GM12878 (cell line): ENCODE measurements at places on chromosomes 11 and 22. TPM values are rescaled to one million over a fixed set of nuclear protein-coding genes. Genes with fewer than 3 reads are reported as not detected.

The TRIM51 gene
- polyA plus RNA-seq: not detected in 2 replicates

- DNase-seq: no peak
Observed at GRCh38 chr22:44583854-44584253, 85.8 kb upstream of the RTL6 start.

DNA sequence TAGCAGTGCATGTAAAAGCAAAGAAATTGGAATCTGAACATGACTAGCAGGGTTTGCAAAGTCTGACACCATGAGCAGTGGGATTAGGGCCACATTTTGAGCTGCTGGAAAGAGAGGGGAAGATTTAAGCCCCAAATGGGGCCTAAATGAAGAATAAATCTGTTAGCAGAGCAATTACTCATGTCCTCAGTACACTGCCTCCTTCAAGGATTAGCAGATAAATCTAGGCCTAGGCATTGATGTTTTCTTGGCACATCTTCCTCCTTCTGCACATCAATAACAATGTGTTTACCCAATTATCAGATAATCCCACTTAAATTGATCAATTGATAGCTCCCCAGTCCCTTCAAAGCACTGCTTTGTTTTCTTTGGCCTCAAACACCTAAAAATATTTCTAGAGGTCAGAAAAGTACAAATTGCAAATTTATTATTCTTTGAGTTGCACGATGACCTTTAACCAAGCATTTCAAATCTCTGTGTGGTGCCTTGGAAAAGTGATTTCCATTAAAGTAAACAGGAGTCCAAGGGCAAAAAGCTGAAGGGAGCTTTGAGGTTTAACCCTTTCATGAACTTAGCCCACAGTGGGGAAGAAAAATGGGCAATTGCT is 514.7 kb upstream of the CHORDC1 start:
- no peak for DNase-seq

DNA sequence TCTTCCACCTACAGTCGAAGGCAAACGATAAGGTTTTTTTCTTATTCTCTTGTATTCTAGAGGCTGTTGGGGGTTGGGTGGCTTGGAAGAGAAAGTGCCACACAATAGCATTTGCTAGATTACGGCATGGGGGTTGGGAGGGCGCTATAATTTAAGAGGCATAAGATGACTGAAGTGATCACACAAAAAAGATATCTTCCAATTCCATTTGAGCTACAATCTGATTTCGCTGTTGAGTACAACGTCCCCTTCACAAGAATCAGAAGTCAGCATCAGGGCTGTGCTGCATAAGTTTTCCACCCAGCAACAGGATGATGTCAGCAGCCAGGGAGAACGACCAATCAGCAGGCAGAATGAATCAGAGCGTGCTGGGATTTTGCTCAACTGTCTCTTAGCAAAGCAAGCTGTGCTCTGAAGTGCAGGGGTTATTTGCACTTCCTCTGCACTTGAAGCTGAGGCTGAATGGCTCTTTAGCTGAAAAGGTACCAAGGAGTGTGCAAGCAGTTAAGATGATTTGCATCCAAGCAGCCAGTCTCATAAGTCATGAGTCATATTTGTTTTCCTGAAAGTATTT is 23.2 kb upstream of the SESN3 start:
- peak; percentile 96 for DNase-seq
